Left ventricle myocardium superior (tissue), 1 donor: ENCODE measurements at places on chromosomes 2 and 18.

DNA sequence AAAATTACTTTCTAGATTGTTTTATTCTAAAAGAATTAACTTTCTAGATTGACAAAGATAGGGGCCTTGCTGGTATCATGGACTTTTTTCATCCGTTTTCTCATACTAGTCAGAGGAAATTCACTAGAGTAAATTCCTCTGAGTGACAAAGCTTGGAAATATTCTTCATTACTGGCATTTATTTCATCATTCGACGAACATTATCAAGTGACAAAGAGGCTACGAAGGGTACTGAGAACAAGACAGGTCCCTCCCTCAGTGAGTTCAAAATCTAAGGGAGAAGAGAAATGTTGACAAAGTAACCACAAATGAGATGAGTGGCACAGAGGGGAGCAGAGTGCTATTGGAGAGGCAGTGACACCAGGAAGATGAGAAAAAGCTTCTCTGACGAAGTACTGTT is 4.3 kb downstream of the EPG5 start:
- DNase-seq, result no peak

DNA sequence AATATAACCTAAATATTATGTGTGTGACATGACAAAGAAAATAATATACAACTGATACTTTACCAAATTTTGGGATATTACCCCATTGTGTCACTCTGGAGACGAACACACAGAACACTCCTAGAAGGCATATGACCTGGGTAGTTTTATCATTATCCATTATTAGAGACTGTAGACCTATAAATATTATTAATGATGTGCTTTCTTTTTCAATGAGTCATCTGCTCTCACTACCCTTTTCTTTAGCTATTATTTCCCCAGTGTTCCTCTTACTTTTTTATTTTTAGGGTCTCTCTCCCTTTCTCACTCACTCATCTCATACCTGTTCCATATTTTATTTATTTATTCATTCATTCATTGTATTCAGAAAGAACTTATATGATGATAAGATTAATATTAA is 143.3 kb upstream of the ITGA4 start:
- DNase-seq, result no peak

DNA sequence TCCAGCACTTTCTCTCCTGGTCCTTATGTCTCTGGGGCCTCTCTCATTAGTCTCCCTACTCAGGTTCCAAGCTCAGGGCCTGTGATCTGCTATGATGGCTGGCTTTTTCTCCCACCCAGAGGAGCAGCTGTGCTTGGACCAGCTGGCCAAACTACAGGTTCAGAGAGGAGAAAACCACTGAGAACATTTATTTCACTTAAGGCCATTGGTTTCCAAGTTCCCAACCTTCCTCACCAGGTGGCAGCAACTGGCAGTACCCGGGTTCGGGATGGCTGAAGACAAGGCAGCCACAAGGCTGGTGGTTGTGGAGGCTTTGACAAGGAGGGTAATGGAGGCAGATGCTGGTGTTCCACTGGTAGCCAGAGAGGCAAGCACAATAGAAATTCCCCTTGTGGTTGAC is 29.9 kb upstream of the SELENOI start:
- DNase-seq, result no peak

DNA sequence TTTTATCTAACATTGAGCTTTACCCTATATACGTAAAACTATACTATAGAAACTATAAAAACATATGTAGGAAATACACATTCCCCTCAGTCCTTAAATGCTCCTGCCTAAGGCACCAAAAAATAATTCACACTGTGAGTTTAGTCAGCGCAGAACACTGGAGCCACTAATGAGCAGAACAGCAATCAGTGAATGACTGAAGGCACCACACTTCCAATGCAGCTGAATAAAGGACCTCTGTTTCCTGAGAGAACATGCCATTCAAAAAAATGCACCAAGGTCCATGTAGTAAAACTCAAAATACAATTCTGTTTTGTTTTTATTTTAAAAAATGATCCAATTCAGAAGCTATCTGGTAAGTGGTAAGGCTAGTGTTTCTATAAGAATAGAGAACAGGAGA is 1280.6 kb upstream of the NRXN1 start:
- no peak for DNase-seq

GRCh38 chr2:134391751-134392160 is 137.9 kb downstream of the MGAT5 start:
- no peak for DNase-seq

DNA sequence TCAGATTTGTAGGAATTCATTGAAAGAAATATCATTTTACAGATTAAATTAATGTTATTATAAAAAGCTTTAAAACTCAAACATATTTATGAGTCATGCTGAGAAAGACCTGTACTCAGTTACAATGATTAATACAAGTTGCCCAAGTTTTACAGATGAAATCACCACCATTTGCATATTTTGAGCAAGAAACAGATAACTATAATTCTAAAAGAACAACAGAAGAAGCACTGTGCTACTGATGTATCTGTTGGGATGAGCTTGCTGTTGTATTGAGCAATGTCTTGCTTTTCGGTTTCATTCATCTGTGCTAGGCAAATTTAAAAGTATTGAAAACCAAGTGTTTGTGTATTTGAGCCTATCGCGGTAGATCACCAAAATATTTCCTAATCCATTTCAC is 1589.1 kb upstream of the ZEB2 start:
- DNase-seq, result no peak

GRCh38 chr2:144151851-144152250 is 368.1 kb downstream of the ZEB2 start:
- DNase-seq, result no peak
